ENCODE measurements at places on chromosomes 2 and 18. TPM values are rescaled to one million over a fixed set of nuclear protein-coding genes. Genes with fewer than 3 reads are reported as not detected.

DNA sequence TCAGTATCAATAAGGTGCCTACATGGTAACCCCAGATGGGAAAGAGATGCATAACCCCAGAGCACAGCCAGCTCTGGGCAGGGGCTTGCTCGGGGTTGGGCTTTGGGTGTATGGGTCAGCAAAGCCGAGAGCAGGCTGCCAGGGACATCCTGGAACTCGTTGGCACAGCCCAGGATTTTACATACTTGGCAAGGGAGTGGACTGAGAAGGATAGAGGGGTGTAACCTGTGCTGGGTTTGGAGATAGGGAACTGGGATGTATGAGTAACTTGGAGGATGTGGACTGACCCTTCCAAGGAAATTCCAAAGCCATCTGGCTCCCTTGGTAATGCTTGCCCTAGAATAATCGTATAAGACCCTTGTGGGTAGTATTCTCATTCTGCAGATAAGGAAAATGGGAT is 44.2 kb downstream of the GPR39 start:
- H3K27ac ChIP-seq: no peak overlapping the region
- H3K27me3 ChIP-seq: no peaks in the 10 kb centered on the region
- no peak for DNase-seq
- no peaks in the 10 kb centered on the region for H3K4me1 ChIP-seq
- no peak overlapping the region for H3K4me3 ChIP-seq

DNA sequence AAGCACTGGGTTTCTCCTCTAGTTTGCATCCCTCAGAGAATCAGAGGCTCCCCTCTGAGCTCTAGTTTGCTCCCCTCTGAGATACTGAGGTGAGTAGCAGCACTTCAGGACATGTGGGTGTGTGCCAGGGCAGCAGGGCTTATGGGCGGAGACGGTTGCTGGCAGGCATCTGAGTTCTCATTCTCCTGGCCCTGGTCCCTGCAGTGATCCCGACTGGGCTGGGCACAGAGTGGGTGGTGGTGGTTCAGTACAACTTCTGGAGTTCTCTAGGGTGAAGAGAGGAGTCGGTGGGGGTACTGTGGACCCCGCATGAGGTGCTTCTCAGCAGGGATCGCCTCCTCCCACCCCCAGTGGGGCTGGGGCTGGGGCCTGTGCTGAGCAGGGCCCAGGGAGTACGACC is 47.9 kb downstream of the BOLA3 start:
- DNase-seq: no peak
- no peak overlapping the region for H3K27ac ChIP-seq

GRCh38 chr2:239456940-239457339 is 56.1 kb upstream of the HDAC4 start:
- H3K27ac ChIP-seq: no peak overlapping the region
- no peak for DNase-seq
- H3K4me3 ChIP-seq: no peak overlapping the region
- H3K36me3 ChIP-seq: no peaks in the 10 kb centered on the region
- no peaks in the 10 kb centered on the region for H3K27me3 ChIP-seq

DNA sequence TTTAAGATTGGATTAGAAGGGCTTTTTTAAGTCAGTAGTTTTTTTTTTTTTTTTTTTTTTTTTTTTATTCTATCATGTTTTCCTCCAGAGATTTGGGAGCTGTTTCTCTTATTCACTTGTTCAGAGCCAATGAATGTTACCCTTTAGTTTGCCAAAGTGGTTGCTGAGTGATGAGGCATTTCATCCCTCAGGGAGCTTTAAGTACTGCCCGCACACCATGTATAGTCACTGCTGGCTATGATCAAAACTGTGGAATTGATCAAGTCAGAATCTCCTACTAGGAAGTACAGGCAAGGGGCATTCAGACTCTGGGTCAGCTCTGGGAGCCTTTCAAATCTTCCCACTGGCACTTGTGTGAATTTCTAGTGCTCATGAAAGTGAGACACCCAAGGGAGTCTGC is 201.6 kb downstream of the IKZF2 start:
- H3K36me3 ChIP-seq: no peaks in the 10 kb centered on the region
- DNase-seq: no peak
- no peak overlapping the region for H3K4me3 ChIP-seq

DNA sequence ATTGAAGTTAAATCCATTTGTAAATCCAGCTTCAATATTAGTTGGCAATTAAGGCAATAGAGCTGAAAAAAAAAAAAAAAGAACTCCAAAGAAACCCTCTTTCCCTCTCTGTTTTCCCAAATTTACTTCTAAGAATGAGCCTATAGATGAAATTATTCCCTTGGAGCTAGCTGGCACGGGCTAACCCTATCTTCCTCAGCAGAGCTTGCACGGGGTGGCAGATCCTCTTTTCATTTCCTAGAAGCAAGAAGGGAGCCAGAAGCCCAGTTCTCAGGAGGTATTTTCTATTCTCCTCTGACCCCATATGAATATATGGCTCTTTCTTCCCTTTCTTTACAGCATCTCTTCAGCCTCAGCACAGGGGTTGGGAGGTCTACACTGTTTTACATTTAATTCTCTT is 426.0 kb downstream of the TGIF1 start:
- DNase-seq: no peak
- H3K4me1 ChIP-seq: no peaks in the 10 kb centered on the region
- no peak overlapping the region for H3K27ac ChIP-seq
- no peak overlapping the region for H3K4me3 ChIP-seq
- H3K36me3 ChIP-seq: no peaks in the 10 kb centered on the region
- no peaks in the 10 kb centered on the region for H3K27me3 ChIP-seq

GRCh38 chr2:38806015-38806732 is 28.2 kb downstream of the GEMIN6 start:
- no peak overlapping the region for H3K27ac ChIP-seq
- H3K27me3 ChIP-seq: no peaks in the 10 kb centered on the region
- no peaks in the 10 kb centered on the region for H3K4me1 ChIP-seq
- no peak overlapping the region for H3K4me3 ChIP-seq
- peaks cover 2% of the 10 kb centered on the region for H3K36me3 ChIP-seq
- DNase-seq: no peak

DNA sequence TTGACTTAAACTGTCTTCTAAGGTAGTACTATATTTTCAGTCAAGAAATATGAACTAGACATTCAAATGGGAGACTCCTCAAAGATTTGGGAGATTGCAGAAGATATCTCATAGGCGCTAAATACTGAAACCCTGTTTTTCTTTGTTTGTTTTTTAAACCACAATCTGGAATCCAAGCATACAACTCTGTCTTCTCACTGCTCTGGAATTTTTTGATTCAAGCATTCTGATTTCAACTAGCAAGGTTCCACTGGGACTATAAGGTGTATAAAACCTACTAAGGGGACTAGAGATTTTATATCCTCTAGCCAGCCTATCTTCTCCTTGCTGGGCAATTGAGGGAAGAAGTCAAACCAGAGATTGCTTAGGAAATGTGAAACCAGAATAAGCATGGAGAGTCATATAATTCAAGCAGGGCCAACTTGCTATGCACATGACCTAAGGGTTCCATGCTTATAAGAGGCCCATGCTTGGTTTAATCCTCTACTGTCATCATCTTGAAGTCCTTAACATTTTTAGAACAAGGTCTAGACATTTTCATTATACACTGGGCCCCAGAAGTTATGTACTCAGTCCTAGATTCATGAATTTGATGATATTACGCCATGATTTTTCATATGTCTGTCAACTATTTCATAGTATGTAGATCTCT is 405.5 kb downstream of the PARD3B start:
- H3K27ac ChIP-seq: no peak overlapping the region
- no peaks in the 10 kb centered on the region for H3K4me1 ChIP-seq
- DNase-seq: no peak
- H3K36me3 ChIP-seq: no peaks in the 10 kb centered on the region
- H3K4me3 ChIP-seq: no peak overlapping the region

GRCh38 chr18:25832001-25832604 is 258.3 kb downstream of the SS18 start:
- H3K27me3 ChIP-seq: no peaks in the 10 kb centered on the region
- peak; percentile 71 for DNase-seq
- no peaks in the 10 kb centered on the region for H3K36me3 ChIP-seq
- no peak overlapping the region for H3K27ac ChIP-seq

GRCh38 chr18:51491678-51492372 is 294.3 kb upstream of the MEX3C start:
- no peak for DNase-seq
- H3K36me3 ChIP-seq: no peaks in the 10 kb centered on the region
- no peaks in the 10 kb centered on the region for H3K27me3 ChIP-seq
- H3K4me1 ChIP-seq: no peaks in the 10 kb centered on the region
- no peak overlapping the region for H3K27ac ChIP-seq
- no peak overlapping the region for H3K4me3 ChIP-seq

GRCh38 chr18:48634491-48634890 is 95.7 kb downstream of the CTIF start:
- H3K27ac ChIP-seq: no peak overlapping the region
- peaks cover 6% of the 10 kb centered on the region for H3K4me1 ChIP-seq
- no peaks in the 10 kb centered on the region for H3K36me3 ChIP-seq

- no peak for DNase-seq
- no peaks in the 10 kb centered on the region for H3K36me3 ChIP-seq
- no peaks in the 10 kb centered on the region for H3K4me1 ChIP-seq
- H3K27me3 ChIP-seq: no peaks in the 10 kb centered on the region
- H3K4me3 ChIP-seq: no peak overlapping the region
These were observed 64.2 kb upstream of the CDCA7 start for GRCh38 chr2:173290518-173290917.

- DNase-seq: no peak
- no peak overlapping the region for H3K4me3 ChIP-seq
- H3K27ac ChIP-seq: no peak overlapping the region
- H3K27me3 ChIP-seq: no peaks in the 10 kb centered on the region
These were observed 96.8 kb downstream of the MTCL1 start for GRCh38 chr18:8802017-8802672.

DNA sequence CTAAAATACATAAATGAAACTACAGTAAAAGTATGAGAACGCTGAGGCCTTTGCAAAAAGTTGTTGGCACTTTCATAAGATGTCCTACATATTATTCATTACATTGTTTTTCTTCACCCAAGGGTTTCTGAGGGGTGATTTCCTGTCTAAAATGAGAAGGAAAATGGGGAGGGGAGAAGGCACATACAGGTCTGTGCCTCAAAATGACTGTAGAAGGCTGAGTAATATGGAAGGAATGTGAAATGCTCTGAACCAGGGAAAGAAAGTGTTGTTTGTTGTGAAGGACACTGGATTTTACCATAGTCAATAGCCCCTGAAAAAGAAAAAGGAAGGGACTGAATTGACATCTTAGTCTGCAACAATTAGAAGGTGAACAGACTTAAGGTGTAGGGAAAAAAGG is 99.5 kb upstream of the RNF152 start:
- no peaks in the 10 kb centered on the region for H3K36me3 ChIP-seq
- no peaks in the 10 kb centered on the region for H3K27me3 ChIP-seq
- H3K4me1 ChIP-seq: no peaks in the 10 kb centered on the region
- no peak for DNase-seq
- no peak overlapping the region for H3K27ac ChIP-seq

- H3K27me3 ChIP-seq: no peaks in the 10 kb centered on the region
- no peaks in the 10 kb centered on the region for H3K4me1 ChIP-seq
- DNase-seq: no peak
- no peak overlapping the region for H3K27ac ChIP-seq
- H3K4me3 ChIP-seq: no peak overlapping the region
These were observed 76.2 kb upstream of the MFF start for GRCh38 chr2:227248876-227249275.

GRCh38 chr2:20225294-20226151 is 593 bp upstream of the SDC1 start:
- peaks cover 5% of the 10 kb centered on the region for H3K4me1 ChIP-seq
- DNase-seq: no peak
- H3K4me3 ChIP-seq: peak overlapping the region; percentile 76
- H3K36me3 ChIP-seq: no peaks in the 10 kb centered on the region
- H3K27ac ChIP-seq: no peak overlapping the region

GRCh38 chr2:63662028-63662804 is 73.5 kb downstream of the MDH1 start:
- no peak overlapping the region for H3K27ac ChIP-seq
- no peaks in the 10 kb centered on the region for H3K36me3 ChIP-seq
- no peaks in the 10 kb centered on the region for H3K4me1 ChIP-seq
- no peak for DNase-seq
- H3K27me3 ChIP-seq: no peaks in the 10 kb centered on the region

Gene ASTL
- total RNA-seq: not detected

Gene RIOK3
- total RNA-seq: 88.3 TPM

Gene MC5R
- total RNA-seq: not detected

Gene IGFBP5
- 451 TPM for total RNA-seq

Gene CRYGD
- total RNA-seq: not detected

Data from psoas muscle (tissue), 8 donors.